Activated CD8-positive, alpha-beta memory T cell treated with anti-CD3 and anti-CD28 coated beads for 1 hour (primary cell): ENCODE measurements at places on chromosomes 12 and 14.

GRCh38 chr12:1047898-1048660 is 57.1 kb downstream of the ERC1 start:
- DNase-seq = no peak

- peak; percentile 56 for DNase-seq
Measured at GRCh38 chr14:99793213-99794150, at the start of gene EML1. EML1 (plus strand) TSS chr14:99793413; CDS start chr14:99793477, 64 bp downstream.

DNA sequence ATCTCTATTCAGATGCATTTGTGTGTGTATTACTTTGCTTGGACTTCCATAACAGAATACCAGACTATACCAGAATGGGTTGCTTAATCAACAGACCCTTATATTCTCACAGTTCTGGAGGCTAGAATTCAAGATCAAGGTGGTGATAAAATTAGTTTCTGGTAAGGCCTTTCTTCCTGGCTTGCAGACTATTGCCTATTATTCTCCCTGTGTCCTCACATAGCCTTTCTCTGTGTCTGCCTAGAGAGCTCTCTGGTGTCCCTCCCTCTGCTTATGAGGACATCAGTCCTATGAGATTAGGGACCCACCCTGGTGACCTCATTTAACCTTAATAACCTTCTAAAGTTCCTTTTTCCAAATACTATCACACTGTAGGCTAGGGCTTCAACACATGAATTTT is 106.0 kb downstream of the FAR2 start:
- no peak for DNase-seq

- no peak for DNase-seq
Measured at GRCh38 chr12:104147346-104147745, 9.3 kb upstream of the NFYB start.

GRCh38 chr12:89882050-89882449 is 173.4 kb upstream of the ATP2B1 start:
- no peak for DNase-seq

DNA sequence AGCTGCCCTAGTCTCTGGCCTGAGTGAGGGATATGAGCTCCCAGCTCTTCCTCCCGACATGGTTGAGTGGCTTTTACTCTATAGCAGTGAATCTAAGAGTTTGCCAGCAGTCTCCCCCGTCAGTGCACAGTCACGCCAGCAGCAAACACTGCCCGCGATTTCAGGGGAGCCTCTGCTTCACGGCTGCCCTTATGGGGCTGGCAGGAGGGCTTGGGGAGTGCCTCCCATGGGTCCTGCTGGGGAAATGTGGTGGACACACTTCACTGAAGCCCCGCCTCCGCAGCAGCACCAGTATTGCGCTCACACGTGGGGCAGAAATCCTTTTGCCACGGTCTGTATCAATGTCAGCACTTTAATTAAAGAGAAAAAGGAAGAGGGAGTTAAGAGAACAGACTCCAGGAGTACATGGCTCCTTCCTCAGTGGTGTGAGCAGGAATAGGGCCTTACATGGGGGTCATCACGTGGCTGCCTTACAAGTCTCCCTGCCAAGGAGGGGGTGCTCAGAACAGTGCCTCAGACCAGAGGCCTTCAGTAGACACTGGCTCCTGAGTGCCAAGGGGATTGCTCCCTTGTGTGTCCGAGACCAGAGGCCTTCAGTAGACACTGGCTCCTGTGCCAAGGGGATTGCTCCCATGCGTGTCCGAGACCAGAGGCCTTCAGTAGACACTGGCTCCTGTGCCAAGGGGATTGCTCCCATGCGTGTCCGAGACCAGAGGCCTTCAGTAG is 55.7 kb downstream of the SFSWAP start:
- DNase-seq = no peak

DNA sequence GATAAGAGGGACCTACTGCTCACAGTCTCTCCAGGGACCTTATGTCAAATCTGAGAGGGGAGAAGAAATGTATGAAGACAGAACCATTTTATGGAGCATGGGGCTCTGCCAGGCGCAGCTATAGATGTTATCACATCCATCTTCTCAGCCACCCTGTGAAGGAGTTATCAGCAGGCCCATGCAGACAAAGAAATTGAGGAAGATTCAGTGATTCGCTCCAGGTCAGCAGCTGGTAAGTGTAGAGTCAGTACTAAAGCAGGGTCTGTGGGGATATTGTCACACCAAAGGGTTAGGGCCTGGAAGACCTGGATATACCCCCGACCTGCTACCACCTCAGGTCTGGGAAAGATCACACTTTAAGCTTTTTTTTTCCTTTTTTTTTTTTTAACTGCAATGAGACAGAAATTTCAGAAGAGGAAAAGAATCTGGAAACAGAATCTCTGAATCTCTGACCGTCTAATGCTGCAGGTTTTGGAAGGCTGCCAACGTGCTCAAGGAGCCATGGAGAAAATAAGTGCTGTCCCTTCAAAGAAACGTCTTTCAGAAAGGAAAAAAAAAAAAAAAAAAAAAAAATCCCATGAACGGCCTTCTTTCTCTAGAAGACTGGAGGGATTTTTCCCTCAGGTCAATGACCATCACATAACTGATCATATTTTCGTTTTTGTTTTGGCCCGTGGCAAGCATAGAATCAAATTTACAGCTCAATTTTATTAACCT is 73.3 kb upstream of the PLEKHG7 start:
- no peak for DNase-seq

DNA sequence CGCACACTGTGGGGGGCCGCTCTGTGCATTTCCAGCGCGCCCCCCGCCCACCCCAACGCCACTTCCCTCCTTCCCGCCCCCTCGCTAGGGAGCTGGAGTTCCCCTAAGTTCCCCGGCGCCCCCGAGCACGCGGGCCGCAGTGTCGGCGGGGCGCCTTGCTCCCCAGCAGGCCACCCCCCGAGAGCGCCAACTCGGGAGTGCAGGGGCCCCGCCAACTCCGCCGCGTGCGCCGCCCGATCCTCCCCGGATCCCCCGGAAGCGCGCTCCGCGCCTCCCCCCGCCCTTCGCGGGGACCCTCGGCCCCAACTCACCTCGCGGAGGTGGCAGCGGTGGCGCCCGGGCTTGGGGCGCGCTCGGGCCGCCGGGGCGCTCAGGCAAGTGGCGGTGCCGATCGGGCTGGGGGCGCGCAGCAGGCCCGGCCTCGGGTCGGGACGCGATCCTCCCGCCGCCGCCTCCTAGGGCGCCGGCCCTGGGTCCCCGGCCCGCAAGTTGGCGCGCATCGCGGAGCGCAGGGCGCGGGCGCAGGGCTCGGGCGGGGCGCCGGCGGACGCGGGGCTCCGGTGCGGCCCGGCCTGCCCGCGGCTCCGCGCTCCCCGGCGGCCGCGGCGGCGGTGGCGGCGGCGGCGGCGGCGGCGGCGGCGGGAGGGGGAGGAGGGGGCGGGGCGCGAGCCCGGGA is at the start of gene NCOR2:
Gene NCOR2, minus strand, starts transcription at position 616 of the 676 bp plus-strand sequence. CDS start 72,361 bp downstream, outside the sequence.
- DNase-seq = no peak

DNA sequence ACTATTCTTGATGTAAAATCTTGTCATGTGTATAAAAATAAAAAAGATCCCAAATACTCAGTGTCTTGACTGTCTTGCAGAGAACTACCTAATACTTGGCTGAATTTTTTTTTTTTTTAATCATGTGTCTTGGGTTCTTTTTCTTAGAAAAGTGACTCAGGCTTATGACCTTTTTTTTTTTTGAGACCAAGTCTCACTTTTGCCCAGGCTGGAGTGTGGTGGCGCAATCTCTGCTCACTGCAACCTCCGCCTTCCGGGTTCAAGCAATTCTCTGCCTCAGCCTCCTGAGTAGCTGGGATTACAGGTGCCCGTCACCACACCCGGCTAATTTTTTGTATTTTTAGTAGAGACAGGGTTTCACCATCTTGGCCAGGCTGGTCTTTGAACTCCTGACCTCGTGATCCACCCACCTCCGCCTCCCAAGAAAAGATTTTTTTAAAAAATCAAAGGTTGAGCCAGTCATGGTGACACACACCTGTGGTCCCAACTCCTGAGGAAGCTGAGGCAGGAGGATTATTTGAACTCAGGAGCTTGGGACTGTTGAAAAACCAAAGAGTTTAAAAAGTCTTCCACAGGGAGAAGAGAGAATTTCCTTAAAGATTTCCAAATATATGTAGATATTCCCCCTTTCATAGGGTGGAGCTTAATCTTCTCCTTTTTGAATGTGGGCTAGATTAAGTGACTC is 17.7 kb upstream of the TDG start:
- DNase-seq = no peak

- no peak for DNase-seq
Measured at GRCh38 chr14:62179367-62180018, 417.3 kb downstream of the SNAPC1 start.

- DNase-seq = no peak
Measured at GRCh38 chr12:105992849-105993740, 145.7 kb downstream of the NUAK1 start.

GRCh38 chr12:117836999-117837736 is 131.6 kb downstream of the KSR2 start:
- DNase-seq = peak; percentile 54

- DNase-seq = no peak
Measured at GRCh38 chr14:91303091-91303923, 58.8 kb upstream of the GPR68 start.

- DNase-seq = no peak
Measured at GRCh38 chr12:85489194-85489593, 209.2 kb downstream of the ALX1 start.

DNA sequence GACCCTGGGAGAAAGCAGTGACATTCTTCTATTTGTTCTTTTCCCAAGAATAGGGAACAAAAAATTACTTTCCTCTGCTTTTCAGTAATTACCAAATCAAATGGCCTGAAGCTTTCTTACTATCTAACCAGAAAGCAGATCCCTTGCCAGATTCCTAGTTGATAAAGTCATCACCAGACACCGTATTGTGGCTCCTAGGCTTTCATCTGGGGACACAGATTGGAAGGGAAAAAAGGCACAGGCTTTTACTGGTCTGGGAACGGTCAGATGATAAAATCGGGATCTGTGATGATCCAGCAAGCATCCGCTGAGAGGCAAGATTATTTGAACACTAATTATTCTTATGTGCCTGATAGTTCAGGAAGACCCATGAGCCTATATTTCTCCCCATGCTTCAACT is 79.1 kb upstream of the BCL2L14 start:
- no peak for DNase-seq

- DNase-seq = no peak
Measured at GRCh38 chr12:51415931-51416330, 8.7 kb upstream of the SLC4A8 start.

DNA sequence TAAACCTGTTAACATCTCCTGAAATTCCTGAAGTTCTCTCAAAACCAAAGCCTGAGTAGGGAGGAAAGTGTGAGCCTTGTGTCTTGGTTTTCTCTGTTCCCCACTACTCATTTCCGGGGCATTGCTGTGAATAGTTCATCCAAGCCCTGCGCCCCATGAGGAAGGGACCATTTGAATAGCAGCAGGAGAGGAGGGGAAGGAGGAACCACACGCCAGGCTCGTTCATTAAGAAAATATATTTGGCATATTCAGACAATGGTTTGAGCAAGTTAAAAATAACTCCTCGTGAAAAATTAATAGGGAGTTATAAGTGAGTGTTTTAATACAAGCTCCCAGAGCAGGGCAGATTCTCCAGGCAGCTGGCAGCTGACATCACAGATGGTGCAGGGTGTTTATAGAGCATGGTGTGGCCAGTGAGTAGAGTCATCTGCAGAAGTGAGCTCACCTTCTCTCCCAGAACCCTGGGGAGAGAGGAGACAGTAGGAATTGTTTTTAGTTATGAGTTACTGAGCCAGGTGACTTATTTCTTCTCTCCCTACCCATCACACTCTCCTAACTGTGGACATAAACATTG is 29.5 kb upstream of the CISTR start:
- DNase-seq = no peak

- no peak for DNase-seq
Measured at GRCh38 chr14:36105401-36105800, 71.1 kb downstream of the PTCSC3 start.

DNA sequence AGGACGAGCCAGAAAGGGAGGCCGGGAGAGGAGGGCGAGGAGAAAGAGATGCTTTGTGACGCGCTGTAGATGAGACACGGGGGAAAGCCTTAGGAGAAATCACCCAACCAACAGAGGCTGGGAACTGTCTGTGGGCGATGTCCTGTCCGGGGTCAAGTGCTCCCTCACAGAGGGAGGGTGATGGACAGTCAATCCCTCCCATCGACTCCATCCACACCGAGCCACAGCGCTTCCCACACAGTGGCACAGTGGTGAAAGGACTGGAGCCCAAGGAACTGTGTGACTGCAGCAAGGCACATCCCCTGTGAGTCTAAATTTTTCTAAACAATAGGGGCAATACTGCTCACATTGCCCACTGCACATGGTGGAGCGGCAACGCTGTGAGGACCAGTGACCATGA is 89.1 kb downstream of the TTC7B start:
- DNase-seq = no peak
